ENCODE measurements at places on chromosomes 16 and 17. TPM values are rescaled to one million over a fixed set of nuclear protein-coding genes. Genes with fewer than 3 reads are reported as not detected.

The WNT9B gene
- not detected for total RNA-seq

The RAB37 gene
- 1.0 TPM for total RNA-seq

The SOX9 gene
- 7.7 TPM for total RNA-seq

The ATAD5 gene
- total RNA-seq: 4.3 TPM

The PTGES3L gene
- total RNA-seq: 1.2 TPM

The HID1 gene
- total RNA-seq: 10.4 TPM

The P2RX1 gene
- total RNA-seq: not detected

The SNX20 gene
- not detected for total RNA-seq
